ENCODE measurements at places on chromosomes 13 and 19. TPM values are rescaled to one million over a fixed set of nuclear protein-coding genes. Genes with fewer than 3 reads are reported as not detected.

Gene OR10H5
- total RNA-seq: 0.06 TPM

Gene GSX1
- total RNA-seq: not detected

Gene SIGLEC8
- total RNA-seq: 0.31 TPM

Gene FGF9
- 0.79 TPM for total RNA-seq

Gene CCDC122
- 31.6 TPM for total RNA-seq

Gene CLDN10
- total RNA-seq: 1.3 TPM

Gene PINLYP
- 5.8 TPM for total RNA-seq

Gene KLK2
- total RNA-seq: 19.3 TPM

Gene KLK4
- 0.31 TPM for total RNA-seq

Gene DCLK1
- 4.5 TPM for total RNA-seq

Gene ZNF556
- total RNA-seq: 2.4 TPM

Gene EPSTI1
- 12.5 TPM for total RNA-seq

Gene ZNF471
- 13.1 TPM for total RNA-seq

Gene OR10H1
- 0.25 TPM for total RNA-seq

Gene RNF225
- not detected for total RNA-seq

Gene OLFM4
- 0.19 TPM for total RNA-seq

Gene JOSD2
- total RNA-seq: 37.7 TPM

Gene PDS5B
- 46.3 TPM for total RNA-seq

- DNase-seq: no peak
Observed at GRCh38 chr13:114114006-114114640, 18.3 kb downstream of the RASA3 start.

- DNase-seq: no peak
Observed at GRCh38 chr19:3816566-3817218, 30.5 kb upstream of the MATK start.

- no peak for DNase-seq
Observed at GRCh38 chr19:12984143-12984627, 11.1 kb upstream of the NFIX start.

DNA sequence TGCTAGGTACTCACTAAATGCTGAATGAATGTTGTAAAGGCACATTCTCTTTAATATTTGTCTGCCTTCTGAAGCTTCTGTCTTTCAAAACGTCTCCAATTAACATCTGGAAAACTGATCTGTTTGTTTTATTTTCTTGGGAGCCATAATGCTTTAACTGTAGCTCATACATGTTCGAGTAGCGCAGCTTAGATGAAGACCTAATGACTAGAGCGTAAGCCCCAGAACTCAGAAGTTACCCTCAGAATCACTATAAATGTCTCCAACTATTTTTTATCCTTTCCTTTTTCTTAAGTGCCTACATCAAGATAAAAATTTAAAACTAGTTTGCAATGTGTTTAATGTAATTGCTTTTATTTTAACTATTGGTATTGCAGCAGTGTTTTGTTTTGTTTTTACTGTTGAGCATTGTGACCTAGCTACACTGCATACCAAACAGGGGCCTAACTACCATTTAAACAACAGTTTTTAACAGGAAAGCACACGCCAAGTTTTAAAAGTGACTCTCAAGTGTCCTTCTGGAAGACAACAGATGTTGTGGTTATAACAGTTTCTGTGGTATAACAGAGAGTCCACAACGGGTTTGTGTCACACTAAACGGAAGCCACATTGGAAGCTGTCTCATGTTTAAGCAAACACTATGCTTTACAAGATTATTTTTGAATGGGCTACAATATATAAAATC, 42.0 kb downstream of the MRPL57 start:
- no peak for DNase-seq

DNA sequence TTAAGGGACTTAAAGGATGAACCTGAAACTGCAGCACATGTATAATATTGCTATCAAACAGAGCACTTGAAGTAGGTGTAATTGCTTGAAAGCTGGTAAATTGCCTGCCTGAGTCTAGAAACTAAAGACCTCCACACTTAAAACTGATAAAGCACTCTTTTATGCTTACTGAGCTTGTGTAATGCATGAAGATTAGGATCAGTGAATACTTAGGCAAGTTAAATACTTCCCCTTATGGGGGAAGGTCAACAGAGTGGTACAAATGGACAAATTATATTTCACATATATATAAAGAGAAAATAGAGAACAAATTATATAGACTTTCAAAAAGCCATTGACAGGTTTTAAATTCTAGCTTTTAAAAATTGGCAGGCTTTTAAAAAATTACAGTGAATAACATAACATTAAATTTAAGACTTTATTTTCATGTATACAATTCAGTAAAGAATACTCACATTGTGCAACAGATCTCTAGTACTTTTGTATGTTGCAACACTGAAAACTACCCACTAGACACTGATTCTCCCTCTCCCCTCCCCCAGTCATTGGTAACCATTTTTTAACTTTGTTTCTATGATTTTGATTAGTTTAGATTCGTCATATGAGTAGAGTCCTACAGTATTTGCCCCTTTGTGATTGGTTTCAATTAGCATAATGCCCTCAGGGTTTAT, 23.9 kb downstream of the PIBF1 start:
- DNase-seq: no peak

GRCh38 chr13:109412283-109412901, 374.0 kb downstream of the IRS2 start:
- peak; percentile 89 for DNase-seq

- DNase-seq: no peak
Observed at GRCh38 chr19:29568036-29569025, 37.8 kb upstream of the POP4 start.

DNA sequence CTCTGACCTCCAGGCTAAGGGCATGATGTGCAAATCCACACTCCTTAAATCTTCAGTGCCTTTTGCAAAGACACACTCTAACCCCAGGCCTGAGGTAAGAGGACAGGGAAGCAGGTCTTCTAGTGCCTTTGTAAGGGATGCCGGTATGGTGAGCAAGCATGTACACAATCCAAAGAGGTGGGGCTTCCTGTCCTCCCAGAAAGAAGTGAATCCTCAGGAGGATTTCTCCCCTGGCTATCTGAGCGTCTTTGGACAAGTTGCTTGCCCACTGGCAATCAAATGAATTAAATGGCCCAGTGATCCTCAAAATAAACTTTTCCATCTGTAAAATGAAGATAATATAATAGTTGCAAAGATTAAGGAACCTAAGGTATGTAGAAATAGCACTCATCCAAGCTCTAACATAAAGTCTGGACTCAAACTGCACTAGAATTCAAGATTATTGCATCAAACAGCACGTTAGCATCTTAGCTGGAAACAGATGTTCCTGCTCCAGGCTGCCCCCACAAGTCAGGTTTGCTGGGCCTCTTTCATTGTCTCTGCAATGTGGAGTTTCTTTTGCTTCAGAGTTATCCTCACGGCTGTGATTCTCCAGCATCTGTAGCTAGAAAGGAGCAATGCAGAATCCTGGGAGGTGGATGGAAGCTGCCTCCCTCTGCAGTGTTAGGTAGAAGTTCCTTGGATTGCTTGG, 249.6 kb downstream of the TSHZ3 start:
- DNase-seq: no peak

GRCh38 chr13:67369895-67370660, 139.9 kb upstream of the PCDH9 start:
- no peak for DNase-seq

DNA sequence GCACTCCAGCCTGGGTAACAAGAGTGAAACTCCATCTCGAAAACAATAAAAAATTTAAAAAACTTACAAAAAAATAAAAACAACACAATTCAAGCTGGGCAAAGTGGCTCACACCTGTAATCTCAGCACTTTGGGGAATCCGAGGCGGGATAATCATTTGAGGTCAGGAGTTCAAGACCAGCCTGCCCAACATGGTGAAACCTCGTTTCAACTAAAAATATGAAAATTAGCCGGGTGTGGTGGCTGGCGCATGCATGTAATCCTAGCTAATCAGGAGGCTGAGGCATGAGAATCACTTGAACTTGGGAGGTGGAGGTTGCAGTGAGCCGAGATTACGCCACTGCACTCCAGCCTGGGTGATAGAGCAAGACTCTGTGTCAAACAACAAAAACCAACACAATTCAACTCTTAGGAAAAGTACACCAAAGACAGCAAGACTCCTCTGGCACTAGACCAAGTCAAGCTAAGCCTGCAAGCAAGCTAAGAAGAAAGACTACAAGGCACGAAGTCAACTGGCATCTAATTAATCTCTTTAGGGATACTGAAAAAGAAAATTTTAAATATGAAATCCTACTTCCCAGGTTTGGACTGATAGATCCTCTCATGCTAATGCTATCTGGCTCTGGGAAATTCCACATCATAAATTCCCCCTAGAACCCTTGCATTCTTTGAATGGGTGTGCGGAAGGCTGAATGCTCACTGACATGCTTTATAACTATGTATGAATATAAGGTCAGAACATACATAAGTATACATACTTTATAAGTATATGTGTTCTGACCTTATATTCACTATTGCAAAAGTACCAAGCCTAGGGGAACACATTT, 7.9 kb downstream of the PBX4 start:
- DNase-seq: no peak

DNA sequence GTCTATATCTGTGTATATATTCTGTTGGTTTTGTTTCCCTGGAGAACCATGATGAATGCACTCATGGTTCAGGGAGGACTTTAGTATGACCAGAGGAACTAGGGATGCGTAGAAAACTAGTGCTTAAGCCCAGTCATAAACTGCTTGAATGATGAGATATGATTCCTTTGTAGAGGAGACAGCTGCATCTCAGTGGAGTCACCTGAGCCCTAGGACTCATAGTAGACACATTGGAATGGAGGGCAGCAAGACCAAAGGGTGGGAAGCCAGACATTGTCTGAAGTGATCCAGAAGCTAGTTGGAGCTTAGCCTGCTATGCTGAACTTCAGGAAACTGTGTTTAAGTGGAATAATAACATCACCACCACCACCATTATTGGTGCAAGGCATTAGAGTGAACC, 89.5 kb upstream of the SPATA13 start:
- DNase-seq: no peak

GRCh38 chr19:43525836-43526771, 897 bp downstream of the ETHE1 start:
- DNase-seq: no peak

DNA sequence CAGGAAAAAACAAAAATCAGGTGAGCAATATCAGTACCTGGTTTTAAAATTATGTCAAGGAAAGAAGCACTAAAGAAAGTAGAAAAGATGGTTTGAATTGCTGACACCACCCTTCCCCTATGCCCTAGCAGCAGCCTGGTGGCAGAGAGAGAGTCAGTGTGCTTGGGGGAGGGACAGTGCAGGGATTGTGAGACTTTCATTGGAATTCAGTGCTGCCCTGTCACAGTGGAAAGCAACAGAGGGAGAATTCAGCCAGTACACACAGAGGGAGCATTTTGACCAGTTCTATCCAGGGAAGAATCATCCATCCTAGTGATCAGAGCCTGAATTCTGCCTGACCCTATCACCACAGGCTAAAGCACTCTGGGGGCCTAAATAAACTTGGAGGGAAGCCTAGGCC, 222.4 kb upstream of the PCDH17 start:
- DNase-seq: no peak

GRCh38 chr19:46484656-46485055, 11.0 kb downstream of the PNMA8B start:
- DNase-seq: no peak

DNA sequence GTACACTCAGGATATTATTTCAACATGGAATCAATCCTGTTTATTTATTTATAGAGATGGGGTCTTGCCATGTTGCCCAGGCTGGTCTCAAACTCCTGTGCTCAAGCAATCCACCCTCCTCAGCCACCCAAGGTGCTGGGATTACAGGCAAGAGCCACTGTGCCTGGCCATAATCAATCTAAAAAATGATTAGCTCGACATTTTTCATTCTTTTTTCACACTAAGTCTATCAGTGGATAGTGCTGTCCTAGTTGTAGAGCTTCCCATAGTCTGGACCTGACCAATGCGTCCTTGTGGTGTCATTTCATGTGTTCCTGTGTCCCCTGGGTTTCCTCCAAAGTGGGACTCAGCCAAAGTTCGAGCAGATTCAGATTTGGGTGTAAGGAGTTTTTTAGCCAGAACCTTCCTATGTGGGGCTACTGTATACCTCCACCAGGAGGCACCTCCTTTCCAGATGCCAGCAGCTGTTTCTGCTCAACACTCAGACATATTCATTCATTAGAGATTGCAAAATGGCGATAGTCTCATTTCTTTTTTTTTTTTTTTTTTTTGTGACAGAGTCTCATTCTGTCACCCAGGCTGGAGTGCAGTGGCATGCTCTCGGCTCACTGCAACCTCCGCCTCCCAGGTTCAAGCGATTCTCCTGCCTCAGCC, 61.1 kb downstream of the MAP4K1 start:
- DNase-seq: no peak

DNA sequence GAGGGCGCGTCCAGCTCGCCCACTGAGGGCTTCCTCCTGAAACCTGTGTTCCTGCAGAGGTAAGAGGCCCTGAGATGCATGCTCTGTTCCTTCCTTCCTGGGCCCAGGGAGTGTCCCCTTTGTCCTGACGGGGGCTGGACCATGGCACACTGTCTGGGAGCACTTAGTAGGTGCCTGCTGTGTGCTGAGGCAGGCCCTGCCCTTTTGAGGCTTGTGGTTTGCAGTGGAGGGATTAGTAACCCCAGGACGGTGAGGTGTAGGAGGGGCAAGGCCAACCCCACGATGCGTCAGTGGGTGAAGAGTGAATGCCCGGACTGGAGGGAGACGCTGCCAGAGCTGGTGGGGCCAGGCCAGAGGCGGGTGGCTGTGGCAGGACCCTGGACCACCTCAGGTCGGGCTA, 11.2 kb upstream of the F2RL3 start:
- DNase-seq: no peak

DNA sequence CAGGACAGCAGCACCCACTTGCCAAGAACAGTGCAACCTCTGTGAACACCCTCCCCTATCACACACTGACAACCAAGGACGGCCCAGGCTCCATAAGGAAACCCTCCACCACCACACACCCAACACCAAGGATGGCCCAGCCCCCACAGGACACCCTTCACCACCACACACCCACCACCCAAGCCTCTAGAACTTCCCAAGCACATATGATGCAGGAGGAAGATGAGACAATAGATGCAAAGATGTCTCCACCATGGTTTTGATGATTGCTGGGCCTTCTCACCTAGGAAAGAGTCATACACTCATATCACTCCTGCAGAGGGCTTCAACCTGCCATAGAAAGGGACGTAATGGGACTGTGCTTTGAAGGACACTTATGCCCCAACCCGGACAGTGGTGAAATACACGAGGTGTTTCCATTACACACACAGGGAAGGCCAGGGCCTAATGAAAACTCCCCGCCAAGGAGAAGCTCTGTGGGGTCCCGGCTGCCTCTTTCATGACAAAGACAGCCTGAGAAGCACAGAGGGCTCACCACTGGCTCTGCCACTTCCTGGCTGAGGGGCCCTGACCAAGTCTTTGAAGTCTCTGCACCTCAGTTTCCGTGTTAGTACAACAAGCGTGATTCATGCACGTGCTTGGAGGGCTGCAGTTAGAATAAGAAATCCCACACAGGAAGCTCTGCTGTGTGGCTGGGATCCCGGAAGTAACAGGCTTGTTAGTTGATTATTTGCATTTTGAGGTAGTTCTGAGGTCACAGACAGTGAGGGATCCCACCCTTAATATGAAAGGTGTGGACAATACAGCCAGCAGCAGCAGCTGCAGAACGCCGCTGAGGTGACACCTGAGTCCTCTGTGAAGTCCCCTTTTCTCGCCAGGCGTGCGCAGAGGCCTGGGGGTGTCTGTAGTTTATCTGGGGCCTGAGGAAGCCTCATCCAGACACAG, 61.9 kb upstream of the ATP12A start:
- DNase-seq: no peak

GRCh38 chr13:73754241-73754640, 380.0 kb downstream of the KLF12 start:
- no peak for DNase-seq

Measured in testis (tissue), 5 donors.